Endothelial cell (in vitro differentiated cells): ENCODE measurements at places on chromosomes 7 and 10.

- no peak for DNase-seq
Observed at GRCh38 chr7:118214833-118215182, 9.7 kb upstream of the ANKRD7 start.

DNA sequence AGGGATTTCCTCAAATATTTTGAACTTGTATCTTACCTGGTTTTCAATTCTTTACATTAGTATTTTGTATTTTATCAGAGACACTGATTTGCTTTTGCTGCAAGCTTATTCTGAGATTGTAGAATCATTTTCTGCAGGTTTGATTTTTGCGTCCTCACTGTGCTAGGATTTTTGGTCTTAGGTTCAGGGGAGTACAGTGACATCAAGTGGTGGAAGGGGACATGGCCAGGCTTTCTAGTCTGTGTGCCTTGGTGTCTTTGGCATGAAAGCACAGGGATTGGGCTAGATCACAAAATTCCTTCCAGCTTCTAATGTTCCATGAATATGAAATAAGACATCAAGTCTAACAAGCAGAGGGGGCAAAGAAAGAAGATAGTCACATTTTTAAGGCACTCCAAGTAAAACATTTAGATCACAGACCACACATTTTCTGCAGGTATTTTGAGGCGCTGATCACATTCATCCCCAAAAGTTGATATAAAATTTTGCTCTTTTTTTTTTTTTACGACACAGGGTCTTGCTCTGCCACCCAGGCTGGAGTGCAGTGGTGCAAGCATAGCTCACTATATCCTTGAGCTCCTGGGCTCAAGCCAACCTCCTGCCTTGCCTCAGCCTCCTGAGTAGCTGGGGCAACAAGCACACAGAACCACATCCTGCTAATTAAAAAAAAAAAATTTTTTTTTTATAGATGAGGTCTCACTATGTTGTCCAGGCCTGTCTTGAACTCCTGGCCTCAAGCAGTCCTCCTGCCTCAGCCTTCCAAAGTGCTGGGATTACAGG, 124.4 kb downstream of the PON1 start:
- peak; percentile 46 for DNase-seq

DNA sequence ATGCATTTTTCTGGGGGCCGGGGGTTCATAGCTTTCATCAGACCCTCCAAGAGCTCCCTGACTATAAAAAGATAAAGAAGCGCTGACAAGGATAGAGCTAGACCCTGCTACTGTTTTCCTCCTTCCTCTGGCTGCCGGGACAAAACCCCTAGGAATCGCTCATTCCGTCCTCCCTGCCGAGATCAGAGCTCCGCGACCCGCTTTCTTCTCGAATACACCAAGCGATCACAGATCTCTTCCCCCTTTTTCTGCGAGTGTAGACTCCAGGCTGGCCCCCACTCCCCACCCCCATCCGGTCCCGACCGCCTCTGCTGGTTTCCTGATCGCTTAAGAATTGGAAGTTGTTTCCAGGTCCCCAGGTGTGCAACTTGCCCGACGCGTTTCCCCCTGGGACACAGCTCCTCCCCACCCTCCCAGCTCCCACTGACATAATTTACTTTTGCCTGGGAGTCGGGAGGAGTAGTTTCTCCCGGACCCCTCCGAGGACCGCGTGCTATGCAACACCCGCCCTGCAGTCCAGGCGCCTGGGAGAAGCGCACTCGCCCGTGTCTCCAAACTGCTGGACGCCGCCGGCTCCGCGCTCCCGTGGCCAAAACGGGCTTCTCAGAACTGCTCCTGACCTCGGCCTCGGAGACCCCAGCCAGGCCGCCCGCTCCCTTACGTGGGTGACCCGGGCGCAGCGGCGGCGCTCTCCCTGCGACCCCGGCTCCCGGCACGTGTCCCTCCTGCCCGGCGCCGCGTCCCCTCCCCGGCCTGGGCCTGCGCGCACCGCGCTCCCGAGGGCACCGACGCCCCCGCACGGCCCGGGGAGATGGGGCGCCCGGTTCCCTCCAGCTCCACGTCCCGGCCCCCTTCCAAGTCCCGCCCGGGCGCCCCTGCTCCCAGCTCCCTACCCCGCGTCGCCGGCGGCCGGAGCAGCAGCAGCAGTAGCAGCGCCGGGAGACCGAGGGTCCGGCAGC, 552 bp downstream of the IL15RA start:
- peak; percentile 46 for DNase-seq

GRCh38 chr10:112191791-112192190, 8.2 kb upstream of the GPAM start:
- no peak for DNase-seq

DNA sequence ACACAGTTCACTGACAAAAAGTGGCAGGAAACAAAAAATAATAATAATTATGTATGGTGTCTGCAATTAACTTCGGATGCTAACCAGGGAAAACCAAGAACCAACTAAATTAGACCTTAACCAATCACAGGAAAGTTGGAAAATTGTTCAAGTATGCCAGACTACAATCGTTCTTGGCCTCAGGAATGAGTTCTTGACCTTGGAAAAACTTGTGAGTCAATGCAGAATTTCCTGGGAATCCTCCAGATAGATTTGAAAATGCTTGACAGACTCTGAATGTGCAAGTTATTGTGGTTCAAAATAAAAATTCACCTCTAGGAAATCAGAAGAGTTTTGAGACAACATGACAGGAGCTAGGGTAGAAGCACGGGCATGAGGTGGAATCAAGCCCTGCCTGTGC, 171.5 kb downstream of the C7orf25 start:
- no peak for DNase-seq

- no peak for DNase-seq
Observed at GRCh38 chr10:48572414-48572813, 32.5 kb downstream of the ARHGAP22 start.

GRCh38 chr10:26647602-26648244, 49.8 kb upstream of the PDSS1 start:
- no peak for DNase-seq

GRCh38 chr10:67883710-67884312, 645 bp upstream of the SIRT1 start:
- no peak for DNase-seq

GRCh38 chr7:96244244-96244991, 77.5 kb downstream of the SLC25A13 start:
- DNase-seq = no peak

- DNase-seq = no peak
Observed at GRCh38 chr10:131968949-131969348, 12.8 kb downstream of the BNIP3 start.

DNA sequence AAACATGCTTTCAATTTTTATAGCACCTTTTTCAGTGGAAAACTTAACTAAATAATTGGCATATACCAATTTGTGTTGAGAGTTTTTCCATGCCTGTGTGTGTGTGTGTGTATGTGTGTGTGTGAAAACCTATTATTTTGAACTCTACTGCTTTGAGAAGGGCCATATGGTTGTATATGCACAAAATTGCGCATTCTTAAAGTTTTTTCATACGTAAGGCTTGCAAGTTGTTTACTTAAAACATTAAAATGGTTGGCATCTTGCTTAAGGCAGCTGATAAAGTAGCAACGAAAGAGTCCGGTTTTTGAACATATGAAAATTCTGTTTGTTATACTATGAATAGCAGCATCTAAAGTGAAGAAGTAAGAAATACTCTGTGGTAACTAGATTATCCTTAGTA, 84.1 kb downstream of the HDAC9 start:
- DNase-seq = no peak

GRCh38 chr7:75669579-75669978, 69.2 kb downstream of the HIP1 start:
- DNase-seq = no peak

DNA sequence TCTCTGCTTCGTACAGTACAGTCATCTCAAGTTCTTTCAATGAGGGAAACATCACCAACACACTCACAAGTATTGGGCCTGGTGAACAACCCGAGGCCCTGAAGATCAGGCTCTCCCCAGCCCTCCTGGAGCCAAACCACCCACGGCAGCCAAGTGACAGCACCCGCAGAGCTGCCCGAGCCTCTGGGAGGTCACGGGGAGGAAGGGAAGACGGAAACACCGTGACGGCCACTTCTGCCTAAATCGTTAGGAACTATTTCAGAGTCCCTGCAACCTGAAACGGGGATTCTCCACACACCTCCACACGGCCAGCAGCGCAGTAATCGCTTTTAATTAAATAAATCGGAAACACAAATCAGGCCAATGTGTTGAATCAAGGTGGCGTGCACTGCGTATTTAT, 222.6 kb downstream of the MAD1L1 start:
- no peak for DNase-seq

DNA sequence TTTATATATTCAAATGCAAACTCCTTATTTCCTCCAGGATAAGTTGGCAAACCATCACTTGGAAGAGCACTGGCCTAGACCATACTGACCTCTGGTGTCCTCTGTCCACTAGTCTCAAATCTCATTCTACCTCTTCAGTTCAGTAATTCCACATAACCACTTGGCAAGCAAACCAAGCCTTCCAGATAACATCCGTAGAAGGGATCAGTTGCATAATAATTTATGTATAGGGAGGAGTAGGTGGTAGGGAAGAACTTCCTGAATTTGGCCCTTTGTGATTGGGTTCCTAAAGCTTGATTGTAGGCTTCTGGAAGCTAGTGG, 55.0 kb downstream of the WAC start:
- DNase-seq = no peak

DNA sequence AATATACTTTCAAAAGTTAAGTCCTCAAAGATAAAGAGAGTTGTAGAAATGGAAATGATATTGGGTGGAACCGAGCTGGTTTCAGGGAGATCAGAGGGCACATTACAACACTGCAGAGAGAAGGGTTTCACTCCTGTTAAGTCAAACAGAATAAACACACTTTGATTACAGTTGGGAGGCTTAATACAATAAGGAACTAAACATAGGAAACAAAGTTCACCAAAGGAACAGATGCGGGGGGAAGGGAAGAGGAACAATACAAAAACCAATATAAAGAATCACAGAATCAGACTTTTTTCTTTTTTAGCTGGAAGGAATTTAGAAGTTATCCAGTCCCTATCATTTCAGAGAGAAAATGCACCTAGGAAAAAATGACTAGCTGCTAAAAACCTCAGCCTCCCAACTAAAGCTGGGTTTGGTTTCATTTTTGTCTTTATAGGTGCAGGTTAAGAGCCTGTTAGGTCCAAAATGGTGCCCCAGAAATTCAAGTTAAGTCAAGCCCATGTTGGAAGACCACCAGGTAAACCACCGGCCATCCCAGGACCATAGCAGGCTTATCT, 81.9 kb downstream of the DNMBP start:
- no peak for DNase-seq

DNA sequence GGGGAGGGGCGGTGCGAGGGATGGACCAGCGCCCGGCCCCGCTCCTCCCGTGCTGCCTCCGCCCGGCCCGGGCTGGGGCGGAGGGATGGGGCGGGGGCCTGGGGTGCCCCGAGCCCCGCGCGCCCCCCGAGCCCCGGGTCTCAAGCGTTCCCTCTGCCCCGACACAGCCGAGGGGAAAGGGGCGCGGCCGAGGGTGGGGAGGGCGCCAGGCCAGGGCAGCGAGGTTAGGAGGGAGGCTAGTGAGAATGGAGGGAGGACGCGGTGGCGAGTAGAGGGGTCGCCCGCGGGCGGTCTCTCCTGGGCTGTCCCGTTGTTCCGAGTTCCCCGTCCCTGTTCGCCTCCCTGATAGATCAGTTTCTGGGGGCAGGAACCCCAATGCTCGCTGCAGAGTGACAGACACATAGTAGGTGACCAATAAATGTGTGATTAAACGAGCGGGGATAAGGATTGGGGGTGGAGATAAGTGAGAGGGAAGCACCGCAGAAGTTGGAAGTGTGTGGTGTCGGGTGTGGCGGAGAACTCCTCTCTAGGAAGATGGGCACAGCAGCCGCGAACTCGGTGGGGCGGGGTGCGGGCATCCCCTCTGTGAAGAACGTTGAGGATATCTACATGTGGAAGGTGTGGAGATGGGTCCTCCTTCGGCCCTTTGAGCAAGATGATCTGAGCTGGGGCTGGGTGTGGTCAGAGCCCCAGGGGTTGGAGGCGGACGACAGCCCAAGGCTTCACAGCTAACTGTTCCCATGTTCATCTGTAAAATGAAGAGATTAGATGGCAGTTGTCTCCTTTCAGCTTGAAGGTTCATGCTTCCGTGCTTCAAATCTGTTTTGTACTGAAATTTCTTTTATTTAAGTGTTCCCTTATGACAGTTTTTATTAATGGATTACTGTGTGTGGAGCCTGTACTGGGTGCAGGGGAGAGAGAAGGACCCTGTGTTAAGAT, 580 bp downstream of the ZNF775 start:
- DNase-seq = peak; percentile 39

DNA sequence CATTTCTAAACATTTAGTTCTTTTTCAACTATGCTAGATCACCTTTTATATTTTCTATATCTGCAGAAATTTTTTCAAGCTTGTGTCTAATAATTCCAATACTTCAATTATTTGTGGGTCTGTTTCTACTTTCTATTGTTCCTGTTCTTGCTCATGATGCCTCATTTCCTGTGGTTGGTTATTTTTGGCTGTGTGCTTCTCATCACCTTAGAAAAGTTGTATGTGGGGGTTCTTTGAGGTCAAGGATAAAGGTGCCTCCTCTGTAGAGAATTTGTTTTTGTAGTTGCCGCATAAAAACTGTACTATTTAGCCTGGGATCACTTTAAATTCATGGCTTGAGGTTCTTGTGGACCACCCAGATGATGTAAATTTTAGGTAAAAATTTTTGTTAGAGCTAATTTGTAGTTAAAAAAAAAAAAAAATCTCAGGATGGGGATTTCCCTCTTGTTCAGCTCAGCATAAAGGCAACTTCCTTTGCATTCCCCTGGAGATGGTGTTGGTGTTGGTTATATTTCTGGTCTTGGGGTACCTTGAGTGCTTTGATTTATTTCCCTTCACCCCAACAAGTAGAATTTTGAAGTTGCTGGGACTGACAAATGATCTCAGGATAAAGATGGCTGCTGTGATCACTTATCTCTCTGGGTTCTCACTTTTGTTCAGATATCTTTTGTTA, 27.0 kb upstream of the JAZF1 start:
- no peak for DNase-seq

DNA sequence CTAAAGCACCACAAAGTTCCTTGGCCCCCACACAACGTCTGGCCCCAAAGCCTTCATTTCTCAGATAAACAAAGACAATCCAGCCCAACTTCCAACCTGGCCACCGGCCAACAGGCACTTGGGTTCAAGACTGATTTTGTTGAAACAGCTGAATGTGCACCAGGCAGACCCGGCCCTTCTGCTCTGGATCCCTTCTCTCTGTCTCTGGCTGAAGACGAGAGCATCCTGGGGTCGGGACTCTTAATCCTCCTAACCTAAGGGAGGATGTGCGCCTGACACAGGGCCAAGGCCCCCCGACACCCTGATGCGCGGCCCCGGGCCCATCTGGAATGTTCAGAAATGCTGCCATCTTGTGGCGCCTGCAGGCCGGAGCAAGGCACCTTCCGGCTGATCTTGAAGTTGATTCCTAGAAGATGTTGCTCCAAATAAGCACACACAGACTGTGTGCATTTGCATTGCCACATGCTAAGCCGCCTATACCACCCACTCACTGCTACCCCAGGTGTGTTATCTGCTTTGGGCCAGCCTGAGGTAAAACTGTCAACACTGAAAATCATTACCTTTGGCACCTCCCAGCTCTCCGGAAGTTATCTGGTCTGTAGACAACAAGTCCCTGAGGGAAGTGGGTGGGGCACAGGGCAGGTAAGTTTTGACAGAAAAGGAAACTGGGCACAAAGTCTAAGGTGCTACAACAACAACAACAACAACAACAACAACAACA, 98.4 kb upstream of the HABP2 start:
- peak; percentile 59 for DNase-seq

- DNase-seq = no peak
Observed at GRCh38 chr10:87000491-87000890, 19.6 kb upstream of the FAM25A start.

- no peak for DNase-seq
Observed at GRCh38 chr7:146645383-146645976, 528.9 kb downstream of the CNTNAP2 start.
